ENCODE measurements at places on chromosomes 5 and 9.

DNA sequence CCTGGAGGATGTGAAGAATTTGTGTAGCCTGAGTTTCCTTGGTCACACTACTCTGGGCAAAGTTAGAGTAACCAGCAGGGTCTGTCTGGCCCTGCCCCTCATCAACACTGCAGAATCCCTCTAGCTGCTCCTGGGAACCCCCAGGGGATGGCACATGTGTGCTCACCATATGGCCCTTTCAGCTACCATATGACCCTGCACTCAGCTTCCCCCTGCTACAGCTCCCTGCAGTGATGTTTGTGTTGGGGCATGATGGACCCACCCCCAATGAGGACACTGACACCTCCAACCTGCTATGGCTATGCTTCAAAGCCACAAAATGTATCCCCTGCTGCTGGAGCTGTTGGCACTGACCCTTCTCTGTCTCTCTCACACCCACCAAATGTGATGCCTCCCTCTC, 152.7 kb downstream of the SNX18 start:
- DNase-seq, result no peak

GRCh38 chr9:15513335-15513734, 2.6 kb upstream of the PSIP1 start:
- DNase-seq, result peak; percentile 32

GRCh38 chr5:53649352-53649751, 88.9 kb downstream of the NDUFS4 start:
- no peak for DNase-seq

- DNase-seq, result no peak
Measured at GRCh38 chr5:56142614-56143372, 90.3 kb downstream of the ANKRD55 start.

DNA sequence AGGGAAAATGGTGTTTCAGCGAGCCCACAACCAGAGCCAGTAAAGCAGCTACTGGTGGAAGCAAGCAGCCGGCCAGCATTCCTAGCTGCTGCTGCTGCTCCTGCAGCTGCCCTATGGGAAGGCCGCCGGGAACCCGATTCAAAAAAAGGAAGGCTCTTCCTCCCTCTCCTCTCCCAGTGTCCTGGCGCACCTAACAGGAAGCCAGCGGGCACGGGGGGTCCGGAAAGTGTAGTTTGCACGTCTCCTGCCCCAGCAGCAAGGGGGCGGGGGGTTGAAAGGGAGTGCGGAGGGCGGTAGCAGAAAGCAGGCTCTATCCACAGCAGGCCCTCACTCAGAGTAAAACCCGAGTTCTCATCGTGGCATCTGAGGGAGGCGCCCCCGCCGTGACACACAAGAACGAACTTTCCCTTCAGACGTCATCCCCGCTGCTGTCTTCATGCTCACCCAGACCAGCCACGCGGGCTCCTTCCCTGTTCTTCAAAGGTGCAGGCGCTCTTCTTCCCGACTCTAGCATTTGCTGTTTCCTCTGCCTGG, 16.5 kb downstream of the GRXCR2 start:
- peak; percentile 20 for DNase-seq

DNA sequence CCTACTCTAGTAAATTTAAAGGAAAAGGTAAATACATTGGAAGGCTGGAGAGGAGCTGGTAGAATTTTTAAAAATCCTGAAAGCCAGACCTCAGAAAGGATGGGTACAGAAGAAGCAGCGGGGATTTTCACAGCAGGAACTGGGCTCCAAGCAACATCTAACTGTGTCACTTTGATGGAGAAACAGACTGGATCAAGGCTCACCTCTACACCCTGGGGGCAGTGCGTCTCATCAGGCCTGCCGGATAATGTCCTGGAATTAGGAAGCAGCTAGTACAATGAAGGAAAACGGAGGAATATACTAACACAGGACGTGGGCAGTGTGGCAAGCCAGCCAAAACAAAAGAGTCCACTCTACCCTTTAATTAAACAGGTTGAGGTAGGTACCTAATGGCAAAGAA, 463.6 kb downstream of the TAF11L14 start:
- DNase-seq, result no peak

GRCh38 chr5:61704289-61704688, 372.2 kb downstream of the ZSWIM6 start:
- DNase-seq, result no peak

GRCh38 chr9:87324613-87325194, 173.0 kb upstream of the DAPK1 start:
- DNase-seq, result no peak

GRCh38 chr5:104778-105296, 12.9 kb downstream of the PLEKHG4B start:
- no peak for DNase-seq

GRCh38 chr9:764986-765385, 76.5 kb upstream of the DMRT1 start:
- no peak for DNase-seq

GRCh38 chr5:99032234-99033013, 103.6 kb upstream of the CHD1 start:
- DNase-seq, result peak; percentile 34

GRCh38 chr5:10453545-10453944, 11.9 kb downstream of the ROPN1L start:
- DNase-seq, result no peak

DNA sequence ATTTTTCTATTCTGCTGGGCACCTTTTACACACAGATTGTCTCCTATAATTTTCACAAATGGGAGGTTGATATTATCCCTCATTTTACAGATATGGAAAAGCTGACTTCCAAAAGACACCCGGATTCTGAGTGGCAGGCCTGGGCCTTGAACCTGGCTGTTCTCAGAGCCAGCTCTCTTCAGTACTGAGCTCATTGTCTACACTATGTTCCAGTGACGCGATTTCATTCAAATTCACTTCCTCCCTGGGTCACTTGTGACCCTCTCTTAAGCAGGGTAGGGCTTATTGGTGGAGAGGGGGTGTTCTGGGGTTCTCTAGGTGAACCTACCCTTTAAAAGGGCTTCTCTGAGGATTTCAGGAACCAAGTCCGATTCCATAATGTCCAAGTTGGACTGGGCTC, 70.2 kb downstream of the ANKRD33B start:
- no peak for DNase-seq

DNA sequence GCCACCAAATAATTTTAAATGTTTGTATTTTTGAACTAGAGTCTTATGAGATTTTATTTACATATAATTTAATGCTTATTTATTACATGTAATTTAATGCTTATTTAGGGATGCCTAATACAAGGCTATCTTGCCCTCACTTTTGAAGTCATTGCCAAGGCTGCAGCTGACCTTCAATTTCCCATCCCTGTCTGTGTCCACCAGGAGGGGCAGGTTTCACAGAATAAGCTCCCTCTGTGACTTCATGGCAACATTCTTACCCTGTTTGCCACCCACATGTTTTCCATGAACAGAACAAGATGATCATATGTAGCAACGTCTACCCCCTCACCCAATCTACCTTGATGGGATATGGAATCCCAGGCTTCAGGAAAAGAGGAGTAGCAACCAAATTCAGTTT, 27.0 kb downstream of the C5 start:
- DNase-seq, result no peak

DNA sequence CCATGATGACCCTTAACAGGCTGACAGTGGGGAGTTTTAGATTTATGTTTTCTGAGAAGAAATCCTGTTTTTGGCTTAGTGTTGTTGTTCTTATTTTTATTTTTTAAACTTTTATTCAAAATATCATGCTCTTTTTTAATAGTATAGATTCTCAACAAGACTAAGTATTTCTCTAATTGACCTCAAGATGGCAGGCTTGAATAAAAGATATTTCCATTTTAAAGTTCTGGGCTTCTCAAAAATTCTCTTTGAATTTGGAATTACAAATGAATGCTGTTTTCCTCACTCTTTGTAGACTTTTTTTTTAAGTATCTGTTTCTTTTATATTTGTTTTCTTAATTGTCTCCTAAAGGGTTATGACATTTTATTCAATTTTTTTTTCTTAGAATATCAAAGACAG, 50.0 kb upstream of the SH3GL2 start:
- no peak for DNase-seq

DNA sequence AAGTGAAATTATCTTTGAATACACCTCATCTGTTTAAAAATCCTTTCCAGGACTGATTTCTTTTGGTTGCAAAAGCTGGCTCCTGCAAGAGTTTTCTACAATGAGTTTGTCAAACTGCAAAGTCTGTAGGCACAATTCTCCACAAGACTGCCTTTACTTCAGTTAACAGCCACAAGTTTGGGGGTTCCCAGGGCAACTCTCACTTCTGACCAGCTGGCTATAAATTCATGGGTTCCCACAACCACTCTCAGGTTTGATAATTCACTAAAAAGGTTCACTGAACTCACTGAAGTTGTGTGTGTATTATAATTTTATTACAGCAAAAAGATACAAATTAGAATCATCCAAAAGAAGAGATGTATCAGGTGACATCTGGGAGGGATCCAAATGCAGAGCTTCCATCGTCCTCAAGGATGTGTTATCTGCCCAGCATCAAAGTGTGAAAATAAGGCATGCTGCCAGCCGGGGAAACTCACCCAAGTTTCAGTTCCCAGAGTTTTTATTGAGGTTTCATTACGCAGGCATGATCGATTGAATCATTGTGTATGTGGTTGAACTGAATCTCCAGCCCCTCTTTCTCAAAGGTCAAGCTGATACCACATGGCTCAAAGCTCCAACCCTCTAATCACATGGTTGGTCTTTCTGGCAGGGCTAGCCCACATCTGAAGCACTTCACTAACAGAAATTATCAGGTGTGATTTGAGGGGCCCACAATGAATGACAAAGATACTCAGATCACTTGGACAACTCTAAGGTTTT, 19.0 kb upstream of the PSIP1 start:
- DNase-seq, result no peak

GRCh38 chr5:83509540-83509939, 38.0 kb downstream of the VCAN start:
- no peak for DNase-seq

DNA sequence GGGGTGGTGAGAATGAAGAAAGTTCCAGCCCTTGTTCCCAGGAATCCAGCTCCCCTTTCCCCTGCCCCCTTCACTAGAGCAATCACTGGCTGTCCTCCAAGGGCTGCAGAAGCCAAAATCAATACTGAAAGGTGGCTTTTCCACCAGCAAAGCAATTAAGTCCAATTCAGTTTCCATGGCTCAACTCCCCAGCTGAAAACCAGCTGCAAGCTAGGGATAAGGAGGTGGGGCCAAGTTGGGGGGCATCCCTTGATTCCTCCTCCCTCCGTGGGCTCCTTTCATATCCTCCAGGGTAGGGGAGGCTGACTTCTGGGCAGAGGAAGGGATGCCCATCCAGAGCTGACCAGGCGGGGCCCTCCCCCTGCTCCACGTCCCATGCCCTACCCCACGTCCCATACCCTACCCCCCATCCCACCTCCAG, 22.7 kb downstream of the CAMK2A start:
- no peak for DNase-seq

- no peak for DNase-seq
Measured at GRCh38 chr9:111400564-111400898, 70.5 kb upstream of the OR2K2 start.

DNA sequence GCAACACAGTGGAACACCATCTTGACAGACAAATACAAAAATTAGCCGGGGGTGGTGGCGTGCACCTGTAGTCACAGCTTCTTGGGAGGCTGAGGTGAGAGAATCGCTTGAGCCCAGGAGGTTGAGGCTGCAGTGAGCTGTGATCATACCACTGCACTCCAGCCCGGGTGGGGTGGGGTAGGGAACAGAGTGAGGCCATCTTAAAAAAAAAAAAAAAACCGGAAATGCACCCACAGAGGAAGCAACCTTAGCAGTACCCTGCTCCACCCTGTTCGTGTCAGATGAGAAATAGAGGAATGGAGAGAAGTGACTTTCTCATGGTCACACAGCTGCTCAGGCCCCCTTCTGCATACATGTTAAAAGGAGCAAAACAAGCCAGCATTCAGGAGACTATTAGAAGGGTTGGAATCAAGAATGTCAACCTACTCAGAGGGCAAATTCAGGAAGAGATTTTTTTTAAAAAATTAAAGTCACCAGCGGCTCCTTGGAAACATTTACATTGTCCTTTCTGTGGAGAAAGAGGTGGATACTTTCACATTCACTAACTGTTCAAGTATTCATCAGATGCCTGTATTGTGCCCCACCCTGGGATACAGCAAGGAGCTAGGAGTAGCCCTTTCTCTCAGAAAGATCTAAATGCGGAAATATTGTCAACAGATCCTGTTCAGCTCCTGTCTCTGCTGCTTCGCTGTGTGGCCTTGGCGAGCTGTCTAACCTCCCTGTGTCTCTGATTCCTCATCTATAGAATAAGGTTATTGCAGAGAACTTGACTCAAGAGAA, 41.0 kb downstream of the CYFIP2 start:
- DNase-seq, result no peak

DNA sequence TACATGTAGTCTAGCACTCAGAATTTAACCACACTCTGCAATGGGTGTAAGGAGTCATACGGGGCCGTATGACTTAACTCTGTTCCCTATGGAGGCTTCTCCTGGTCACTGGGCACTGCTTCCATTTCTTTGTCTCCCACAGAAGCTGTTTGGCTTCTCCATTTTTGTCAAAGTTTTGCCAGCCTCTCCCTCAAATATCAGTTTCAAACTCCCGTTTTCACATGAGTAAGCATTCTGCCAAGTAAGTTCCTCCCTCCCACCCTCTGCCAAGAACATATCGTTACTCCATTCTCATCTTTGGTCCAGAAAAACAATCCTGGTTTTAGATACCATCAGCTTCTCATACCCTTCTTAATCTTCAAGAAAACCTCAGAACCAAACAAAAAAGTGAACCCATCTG, 6.1 kb downstream of the AFAP1L1 start:
- DNase-seq, result no peak

- DNase-seq, result peak; percentile 26
Measured at GRCh38 chr5:56900858-56901578, 8.4 kb upstream of the SETD9 start.

DNA sequence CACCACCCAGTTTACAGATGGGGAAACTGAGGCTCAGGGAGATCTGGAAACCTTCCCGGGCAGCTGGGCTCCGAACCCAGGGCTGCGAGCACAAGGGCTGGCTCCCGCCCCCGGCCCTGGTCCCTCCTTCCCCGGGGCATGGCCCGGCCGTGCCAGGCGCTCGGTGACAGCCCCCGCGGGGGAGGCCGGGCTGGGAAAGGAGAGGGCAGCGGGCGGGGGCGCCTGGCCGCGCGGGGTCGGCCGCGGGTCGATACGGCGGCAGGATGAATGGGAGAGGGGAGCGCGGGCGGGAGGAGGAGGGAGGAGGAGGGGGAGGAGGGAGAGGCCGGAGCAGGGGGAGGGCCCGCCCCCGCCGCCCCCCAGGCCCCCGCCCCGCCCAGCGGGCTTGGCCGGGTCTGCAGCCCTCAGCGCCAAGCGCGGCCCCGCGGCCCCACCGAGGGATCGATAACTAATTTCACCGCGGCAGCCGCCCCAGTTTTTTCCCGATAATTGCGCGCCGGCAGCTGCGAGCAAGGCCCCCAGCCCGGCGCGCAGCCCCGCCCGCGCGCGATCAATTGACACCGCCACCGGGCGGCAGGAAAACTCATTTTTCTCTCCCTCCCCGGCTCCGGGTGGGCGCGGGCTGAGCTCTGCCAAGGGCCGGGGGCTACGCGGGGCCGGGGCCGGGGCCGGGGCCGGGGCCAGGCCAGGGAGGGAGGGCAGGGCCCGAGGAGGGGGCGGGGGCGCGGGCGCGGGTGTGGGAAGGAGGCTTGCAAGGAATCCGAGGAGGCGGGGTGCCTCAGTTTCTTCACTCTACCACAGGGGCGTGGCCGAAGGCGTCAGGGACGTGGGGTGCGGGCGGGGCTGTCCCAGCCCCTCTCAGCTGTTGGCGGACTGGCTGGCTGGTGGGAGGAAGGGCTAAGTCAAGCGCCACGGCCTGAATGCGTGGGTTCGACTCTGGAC, 52.1 kb downstream of the C9orf50 start:
- DNase-seq, result no peak

- no peak for DNase-seq
Measured at GRCh38 chr5:10279925-10280720, 27.6 kb downstream of the CMBL start.

All from activated CD4-positive, alpha-beta T cell treated with anti-CD3 and anti-CD28 coated beads, Interleukin-2, amount 50 U/mL, for 48 hours (primary cell).